ENCODE measurements at places on chromosomes 6 and 20.
A peak's percentile ranks its signal among the peaks of the same experiment; 100 is the strongest.

DNA sequence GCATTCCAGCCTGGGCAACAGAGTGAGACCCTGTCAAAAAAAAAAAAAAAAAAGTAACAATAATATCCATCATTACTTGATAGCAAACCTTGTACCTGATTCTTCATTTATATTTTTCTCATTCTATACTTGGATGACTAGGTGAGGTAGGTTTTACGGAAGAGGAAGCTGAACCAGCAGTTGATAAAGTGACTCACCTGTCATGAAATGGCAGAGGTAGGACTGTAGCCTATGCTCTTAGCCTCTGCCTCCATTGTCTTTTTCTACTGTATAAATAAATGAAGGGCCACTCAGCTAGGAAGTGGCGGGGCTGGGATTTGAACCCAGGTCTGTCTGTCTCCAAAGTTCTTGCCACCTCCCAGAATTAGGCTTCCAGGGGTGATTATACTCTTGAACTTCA is 20.7 kb upstream of the EPB41L1 start:
- DNase-seq: no peak

DNA sequence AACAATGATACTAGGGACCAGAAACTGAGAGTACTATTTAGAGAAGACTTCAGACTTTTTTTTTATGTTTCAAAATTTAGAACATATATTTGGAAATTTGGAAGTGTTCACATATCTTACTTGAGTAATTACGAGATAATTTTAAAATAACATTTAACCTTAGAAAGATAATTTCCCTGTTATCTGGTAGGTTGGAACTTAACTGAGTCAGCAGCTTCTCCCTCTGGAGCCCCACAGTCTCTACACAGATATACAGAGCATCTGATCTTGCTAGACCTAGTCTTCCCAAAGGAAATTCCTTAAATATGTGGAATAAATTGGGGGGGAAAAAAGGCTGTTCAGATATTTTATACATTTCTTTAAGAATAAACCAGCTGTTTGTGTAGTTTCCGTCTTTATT is 48.6 kb downstream of the TSPYL4 start:
- no peak for DNase-seq

DNA sequence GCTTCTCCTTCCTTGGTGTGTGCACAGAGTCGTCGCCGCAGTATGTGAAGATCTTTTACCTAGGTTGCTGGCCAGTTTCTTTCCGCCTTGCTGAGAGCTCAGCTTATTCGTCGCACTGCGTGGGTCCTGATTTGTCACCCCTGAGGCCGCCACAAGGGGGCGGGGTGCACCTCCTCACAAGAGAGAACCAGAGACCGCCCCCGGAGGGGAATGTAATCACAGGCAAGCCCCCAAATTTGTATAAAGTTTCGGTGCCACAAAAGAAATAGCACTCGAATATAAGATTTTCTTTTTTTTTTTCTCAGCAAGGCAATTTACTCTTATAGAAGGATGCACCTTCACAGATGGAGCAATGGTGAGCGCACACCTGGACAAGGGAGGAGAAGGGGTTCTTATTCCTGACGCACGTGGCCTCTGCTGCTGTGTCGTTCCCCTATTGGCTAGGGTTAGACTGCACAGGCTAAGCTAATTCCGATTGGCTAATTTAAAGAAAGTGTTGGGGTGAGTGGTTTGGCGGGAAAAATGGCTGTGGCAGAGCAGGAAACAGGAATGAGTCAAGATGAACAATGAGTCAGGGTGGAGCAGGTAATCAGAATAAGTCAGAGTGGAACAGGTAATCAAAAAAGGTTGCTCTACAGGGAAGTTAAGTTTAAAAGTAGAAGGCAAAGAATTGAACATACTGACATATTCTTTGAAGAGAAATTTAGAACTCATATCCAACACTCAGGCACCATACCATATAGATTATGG is 19.5 kb downstream of the NCOA3 start:
- no peak for DNase-seq

DNA sequence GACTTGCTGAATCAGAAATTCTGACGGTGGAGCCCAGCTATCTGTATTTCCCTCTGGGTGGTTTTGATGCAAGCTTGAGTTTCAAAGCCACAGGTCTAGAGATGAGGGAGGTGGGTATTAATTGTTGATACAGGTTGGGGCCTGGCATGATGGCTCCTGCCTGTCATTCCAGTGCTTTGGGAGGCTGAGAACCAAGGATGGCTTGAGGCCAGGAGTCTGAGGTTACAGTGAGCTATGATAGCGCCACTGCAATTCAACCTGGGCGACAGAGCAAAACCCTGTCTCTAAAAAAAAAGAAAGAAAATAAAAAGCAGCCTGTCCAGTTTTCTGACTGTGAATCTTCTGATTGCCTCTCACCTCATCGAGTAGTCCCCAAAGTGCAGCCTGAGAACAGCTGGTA is 184.8 kb upstream of the SASH1 start:
- no peak for DNase-seq

DNA sequence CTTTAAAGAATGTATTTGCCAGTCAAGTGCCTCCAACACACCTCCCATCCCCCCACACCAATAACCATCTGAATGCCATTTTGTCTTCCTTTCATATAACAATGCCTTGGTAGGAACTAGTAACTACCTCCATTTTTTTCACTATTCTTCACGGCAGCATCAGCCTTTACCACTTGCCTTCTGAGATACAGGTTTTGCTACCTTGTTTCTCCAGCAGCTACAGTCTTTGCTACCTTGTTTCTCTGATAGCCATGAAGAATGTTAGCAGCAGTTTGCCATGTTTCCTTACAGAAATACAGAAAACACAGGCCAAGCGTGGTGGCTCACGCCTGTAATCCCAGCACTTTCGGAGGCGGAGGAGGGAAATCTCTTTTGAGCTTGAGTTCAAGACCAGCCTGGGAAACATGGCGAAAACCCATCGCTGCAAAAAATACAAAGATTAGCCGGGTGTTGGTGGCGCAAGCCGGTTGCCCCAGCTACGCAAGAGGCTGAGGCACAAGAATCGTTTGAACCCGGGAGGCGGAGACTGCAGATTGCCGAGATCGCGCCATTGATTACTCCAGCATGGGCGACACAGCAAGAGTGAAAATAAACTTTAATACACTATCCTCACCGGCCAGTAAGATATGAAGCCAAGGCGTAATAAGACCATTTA is 100.9 kb downstream of the HFE start:
- peak; percentile 81 for DNase-seq

- DNase-seq: no peak
These were observed 171.4 kb upstream of the QKI start for GRCh38 chr6:163243083-163243482.

GRCh38 chr6:74505391-74505790 is 700.5 kb downstream of the COL12A1 start:
- no peak for DNase-seq

- DNase-seq: no peak
These were observed 58.5 kb upstream of the SLC22A16 start for GRCh38 chr6:110534731-110535492.

GRCh38 chr20:41308726-41309413 is 8.7 kb downstream of the ZHX3 start:
- no peak for DNase-seq

GRCh38 chr6:163001330-163001729 is 273.6 kb downstream of the PACRG start:
- DNase-seq: no peak

DNA sequence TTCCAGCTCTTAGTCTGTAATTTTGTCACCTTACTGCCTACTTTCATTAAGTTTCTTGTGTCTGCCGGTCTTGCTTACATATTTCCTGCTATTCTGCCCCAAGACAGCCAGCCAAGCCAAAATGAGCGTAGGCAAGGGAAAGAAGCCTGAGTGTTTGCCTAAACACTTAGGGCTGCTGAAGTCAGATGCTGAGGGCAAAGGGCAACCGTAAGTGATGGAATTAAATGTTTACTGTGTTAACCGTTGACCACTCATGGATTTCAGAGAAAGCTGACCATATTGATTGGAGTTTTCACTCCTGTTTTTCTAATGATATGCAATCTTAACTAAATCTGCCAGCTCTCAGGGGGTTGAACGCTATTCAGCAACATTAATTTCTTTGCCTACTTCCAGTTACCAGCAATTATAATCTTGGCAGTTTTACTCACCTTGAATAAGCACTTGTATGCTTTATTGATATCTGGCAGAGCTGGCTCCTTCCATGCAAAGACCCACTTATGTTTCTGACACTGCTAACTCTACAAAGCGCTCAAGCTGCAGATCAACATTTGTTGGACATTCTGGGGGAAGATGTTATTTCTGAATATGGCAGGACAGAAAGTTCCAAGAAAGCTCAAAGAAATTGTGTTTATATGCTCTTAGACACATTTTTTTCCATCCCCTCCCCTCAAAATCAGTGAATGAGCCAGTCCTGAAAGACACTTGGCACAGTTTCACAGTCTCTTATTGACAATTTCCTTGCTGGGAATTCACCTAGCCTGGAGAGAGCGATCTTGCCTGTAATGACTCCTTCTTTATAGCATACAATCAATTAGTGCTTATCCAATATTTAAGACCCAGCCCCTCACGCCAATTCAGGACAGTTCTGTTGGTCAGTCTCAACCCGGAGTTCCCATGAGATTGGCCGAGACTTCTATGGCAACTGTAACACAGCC is 183.8 kb downstream of the PLCB1 start:
- no peak for DNase-seq

GRCh38 chr6:143828572-143828971 is 14.6 kb upstream of the LTV1 start:
- no peak for DNase-seq

DNA sequence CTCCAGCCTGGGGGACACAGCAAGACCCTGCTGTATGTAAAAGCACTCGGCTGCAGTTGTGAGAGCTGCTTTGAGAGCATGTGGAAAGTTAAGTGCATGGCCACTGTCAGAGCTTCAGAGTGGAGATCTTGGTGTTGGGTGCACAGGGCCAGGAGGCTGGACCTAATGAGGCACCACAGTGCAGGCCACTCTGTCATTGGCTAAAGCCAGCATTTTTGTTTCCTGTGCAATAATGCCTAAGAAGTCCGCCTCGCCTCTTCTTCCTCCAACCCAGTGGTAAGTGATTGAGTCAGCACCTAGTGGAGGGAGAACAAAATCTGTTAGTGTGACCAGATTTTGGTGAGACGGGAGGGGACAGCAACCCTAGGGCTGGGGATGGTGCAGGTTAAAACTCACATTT is 60.6 kb downstream of the SSR1 start:
- DNase-seq: no peak

All from OCI-LY7 (cell line).